Stimulated activated CD4-positive, alpha-beta T cell treated with anti-CD3 and anti-CD28 coated beads, Interleukin-1b, Interleukin-23, amount 100 ng/mL, for 1 hour (primary cell): ENCODE measurements at places on chromosomes 12 and 14.

DNA sequence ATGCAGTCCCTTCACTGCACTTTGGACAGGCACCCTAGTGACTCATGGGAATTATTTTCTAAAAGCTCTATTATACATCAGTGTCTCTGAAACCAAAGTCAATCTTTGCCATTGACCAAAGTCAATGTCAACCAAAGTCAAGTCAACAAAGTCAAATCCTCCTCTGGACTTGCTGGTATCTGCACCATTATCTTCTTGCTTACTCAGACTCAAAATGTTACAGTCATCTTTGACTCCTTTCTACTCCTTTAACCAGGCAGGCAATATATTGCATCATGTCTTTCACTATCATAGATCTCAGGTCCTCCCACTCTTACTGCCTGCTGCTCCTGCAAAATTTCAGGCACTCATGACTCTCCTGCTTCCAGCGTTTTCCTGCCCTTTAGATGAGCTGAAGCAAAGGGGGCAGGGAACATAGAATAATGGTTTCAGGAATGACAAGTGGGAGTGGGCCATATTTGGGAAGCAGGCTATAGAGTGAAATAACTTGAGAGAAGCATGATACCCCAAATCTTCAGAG is 39.2 kb downstream of the IGF1 start:
- no peak for DNase-seq

- DNase-seq: no peak
These were observed 567.2 kb downstream of the SNAPC1 start for GRCh38 chr14:62329427-62329826.

DNA sequence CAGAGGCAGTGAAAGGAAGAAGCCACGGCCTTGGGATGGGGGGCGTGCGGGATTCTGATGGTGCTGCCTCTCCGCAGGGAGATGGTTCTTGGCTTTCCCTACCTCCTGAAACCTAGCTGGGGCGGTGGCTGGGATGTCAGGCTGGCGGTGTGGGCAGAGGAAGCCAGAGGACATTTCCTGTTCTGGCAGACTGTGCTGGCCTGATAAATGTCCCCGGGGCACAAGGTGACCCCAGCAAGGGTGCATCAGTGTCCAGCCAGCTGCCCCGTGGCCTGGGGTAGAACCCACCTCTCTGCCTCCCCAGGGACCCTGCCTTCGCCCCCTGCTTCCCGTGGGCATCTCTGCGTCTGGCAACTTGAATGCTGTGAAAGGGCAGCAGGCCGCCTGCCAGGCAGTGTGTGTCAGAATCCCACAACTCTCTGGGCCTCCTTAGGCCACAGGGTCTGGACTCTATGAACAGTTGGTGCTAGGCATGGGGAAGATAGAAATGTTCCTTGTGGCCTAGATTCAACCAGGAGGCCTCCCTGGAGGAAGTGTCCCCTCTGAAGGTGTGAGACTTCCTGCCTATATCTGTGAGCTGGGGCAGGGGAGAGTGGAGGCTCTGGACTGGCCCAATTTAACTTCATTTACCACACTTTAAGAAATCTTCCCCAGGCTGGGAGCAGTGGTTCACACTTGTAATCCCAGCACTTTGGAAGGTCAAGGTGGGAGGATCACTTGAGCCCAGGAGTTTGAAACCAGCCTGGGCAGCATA is 4.9 kb downstream of the SH2B3 start:
- DNase-seq: no peak

- no peak for DNase-seq
These were observed 10.7 kb downstream of the CCND2 start for GRCh38 chr12:4284306-4284705.

- DNase-seq: no peak
These were observed 79.5 kb downstream of the ARMH4 start for GRCh38 chr14:58072288-58073071.

GRCh38 chr12:19978193-19978592 is 390.1 kb upstream of the PDE3A start:
- no peak for DNase-seq

DNA sequence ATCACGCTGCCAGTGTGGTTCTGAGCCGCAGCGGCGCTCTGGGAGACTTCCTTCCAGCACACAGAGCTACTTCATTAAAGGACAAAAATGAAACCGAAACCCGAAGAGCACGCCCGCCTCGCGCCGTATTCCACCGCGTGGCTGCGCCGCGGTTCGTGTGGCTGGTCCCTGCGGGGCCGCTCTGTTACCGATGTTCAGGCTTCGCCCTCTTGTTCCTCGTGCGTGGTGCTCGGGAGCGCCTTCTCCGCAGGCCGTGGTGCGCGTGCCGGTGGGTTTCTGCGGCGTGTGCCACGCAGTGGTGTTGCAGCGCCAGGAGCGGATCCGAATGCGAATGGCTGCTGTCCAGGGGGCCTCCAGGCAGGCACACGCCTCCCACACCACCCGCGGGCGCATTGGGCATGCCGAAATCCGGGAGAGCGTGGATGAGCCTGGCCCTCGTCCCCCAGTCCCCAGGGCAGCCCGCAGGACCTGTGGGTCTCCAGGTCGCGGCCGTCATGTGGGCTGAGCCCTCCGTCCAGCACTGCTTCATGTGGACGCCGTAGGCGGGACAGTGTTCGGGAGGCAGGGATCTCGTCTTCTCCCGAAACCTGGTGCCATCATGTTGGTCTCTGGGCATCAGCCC is 91.2 kb downstream of the ADGRD1 start:
- no peak for DNase-seq

- no peak for DNase-seq
These were observed 3.1 kb upstream of the MDM2 start for GRCh38 chr12:68804657-68805591.

GRCh38 chr14:44369401-44370123 is 137.5 kb downstream of the FSCB start:
- no peak for DNase-seq

DNA sequence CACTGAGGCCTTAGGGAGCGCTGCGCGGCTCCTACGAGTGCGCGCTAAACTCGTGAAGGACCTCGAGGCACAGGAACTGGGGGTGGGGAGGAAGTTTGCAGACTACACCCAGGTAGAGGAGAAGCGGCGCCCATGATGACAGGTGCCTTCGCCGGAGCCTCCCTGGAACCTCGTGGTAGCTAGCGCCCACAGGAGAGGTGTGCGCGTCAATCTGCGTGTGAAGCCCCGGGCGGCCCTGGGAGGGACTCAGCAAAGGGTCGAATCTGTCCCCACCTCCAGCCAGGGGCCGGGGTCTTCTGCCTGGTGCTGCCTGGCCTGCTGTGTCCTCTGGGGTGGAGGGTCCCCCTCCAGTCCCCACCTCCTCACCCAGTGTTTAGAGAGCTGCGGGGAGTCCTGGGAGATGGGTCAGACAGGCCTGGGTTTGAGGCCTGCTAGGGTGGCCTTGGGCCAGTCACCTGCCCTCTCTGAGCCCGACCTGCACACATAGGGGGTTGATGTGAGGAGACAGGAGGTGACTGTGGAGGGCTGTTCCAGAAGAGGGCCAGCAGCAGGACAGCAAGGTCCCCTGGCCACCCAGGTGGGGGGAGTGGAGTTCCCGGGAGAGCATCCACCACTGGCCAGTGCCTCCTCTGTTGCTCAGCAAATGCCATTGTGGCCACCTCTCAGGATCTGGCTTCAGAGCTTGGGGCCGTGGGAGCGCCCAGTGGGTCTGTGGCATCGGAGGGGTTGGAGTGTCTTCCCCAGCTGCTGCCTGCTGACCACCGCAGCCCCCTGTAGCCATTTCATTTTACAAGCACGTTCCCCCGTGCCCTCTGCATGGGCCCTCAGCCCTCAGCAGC is 20.2 kb upstream of the KIF26A start:
- no peak for DNase-seq

GRCh38 chr12:64729909-64730587 is 29.2 kb downstream of the GNS start:
- no peak for DNase-seq

DNA sequence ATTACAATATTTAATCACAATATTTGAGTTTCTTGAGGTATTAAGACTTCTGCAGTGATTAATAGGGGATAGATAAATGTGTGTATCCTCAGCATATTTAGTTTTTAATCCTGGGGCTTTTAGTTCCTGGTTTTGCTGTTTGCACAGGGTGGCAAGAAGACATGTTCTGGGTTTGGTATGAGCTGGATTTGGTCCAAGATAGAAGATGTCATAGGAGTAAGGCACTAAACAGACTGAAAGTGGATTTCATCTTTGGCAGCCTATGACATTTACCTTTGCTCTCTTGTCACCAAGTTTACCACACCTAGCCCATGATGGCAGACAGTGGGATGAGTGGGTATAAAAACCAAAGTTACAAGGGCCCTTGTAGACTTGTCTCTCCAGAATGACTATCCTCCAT is 168.2 kb downstream of the LRRK2 start:
- no peak for DNase-seq

DNA sequence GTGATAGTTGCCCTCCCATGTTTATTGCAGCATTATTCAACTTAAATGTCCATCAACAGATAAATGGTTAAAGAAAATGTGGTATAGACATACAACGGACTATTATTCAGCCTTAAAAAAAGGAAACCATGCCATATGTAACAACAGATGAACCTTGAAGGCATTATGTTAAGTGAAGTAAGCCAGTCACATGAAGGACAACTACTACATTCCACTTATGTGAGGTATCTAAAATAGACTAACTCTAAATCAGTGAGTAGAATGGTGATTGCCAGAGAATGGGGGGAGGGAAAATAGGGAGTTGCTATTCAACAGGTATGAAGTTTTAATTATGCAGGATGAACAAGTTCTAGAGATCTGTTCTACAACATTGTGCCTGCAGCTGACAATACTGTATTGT is 10.1 kb downstream of the PCNX4 start:
- no peak for DNase-seq

DNA sequence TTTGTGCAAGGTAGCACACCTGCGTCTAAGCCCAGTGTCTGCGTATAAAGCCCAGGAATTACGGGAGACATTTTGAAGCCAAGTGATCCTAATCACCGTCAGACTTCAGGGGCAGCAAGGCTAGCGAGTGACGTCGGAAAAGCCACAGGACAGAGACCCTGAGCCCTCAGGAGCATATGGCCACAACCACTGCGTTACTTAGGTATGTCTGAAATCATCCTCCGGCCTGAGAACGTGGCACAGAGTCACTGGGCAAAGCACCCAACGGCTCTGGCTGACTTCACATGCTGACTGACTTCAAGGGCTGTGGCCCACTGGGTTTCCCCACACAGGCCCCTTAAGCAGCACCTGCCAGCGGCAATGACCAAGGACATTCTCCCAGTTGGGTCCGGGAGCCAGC is 71.5 kb downstream of the RIMBP2 start:
- DNase-seq: no peak

DNA sequence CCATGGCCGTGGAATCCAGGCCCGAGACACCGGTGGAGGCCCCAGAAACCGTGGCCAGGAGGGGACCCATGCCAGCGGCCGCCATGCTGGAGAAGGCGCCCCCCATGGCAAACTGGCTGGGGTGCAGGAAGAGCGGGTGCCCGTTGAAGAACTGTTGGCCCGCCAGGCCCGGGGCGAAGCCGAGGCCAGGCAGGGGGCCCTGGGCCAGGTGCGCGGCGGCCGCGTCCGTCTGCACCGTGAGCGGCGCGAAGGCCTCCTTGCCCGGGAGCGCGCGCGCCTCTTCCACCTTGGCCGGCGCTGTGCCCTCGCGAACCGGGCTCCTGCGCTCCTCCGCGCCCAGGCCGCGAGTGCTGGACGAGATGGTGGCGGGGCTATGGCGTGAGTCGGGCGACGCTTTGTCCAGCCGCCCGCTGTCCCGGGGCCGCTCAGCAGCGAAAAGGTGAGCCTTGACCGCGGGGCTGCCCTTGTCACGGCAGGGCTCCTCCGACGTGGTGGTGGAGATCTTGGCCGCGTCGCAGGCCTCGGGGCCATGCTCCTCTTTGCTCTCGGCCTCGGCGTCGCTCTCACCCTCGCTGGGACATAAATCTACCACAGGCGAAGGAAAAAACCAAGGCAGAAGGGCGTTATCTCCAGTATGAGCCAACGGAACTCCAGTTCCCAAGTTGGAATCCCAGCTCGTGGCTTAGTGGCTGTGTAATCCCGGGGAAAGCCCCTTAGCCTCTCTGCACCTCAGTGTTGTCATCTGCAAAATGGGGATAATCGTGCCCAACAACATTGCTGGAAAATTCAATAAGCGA is 9.5 kb downstream of the TBX3 start:
- DNase-seq: no peak

GRCh38 chr14:73241481-73242165 is 4.3 kb downstream of the PAPLN start:
- DNase-seq: no peak

- DNase-seq: no peak
These were observed 31.9 kb upstream of the DUSP6 start for GRCh38 chr12:89384050-89384758.

DNA sequence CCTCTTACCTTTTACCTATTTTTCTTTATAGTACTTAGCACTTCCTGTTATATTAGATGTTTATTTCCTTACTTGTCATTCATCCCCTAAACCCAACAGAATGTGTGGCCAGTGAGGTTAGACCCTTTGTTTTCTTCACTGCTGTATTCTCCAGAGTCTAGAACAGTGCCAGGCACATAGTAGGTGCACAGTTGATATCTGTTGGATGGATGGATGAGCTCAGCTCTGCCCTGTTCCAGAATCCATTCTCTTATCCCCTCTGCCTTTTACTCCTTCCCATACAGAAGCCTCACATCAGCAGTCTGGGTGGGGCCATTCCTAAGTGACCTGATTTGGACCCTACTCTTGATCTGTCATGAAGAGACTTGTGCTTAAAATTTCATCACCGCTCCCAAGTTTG is 94.5 kb upstream of the DACT1 start:
- DNase-seq: no peak

- DNase-seq: no peak
These were observed 11.2 kb downstream of the CPNE6 start for GRCh38 chr14:24082411-24083080.

DNA sequence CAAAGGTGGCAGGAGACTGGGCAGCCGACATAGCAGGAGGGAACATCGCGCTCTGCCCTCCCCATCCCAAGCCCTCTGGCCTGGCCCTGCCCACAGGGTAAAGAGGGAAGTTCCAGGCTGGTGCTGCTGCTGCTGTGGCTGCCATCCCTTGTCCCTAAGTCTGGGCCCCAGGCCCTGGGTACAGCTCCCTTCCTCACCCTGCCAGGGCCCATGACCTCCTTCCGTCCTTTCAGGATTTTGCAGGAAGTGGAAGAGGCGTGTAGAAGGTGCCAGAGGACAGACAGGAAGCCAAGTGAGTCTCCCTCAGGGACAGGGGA is 14.7 kb upstream of the NCOR2 start:
- DNase-seq: no peak

GRCh38 chr14:98647754-98648153 is 624.2 kb downstream of the BCL11B start:
- no peak for DNase-seq

DNA sequence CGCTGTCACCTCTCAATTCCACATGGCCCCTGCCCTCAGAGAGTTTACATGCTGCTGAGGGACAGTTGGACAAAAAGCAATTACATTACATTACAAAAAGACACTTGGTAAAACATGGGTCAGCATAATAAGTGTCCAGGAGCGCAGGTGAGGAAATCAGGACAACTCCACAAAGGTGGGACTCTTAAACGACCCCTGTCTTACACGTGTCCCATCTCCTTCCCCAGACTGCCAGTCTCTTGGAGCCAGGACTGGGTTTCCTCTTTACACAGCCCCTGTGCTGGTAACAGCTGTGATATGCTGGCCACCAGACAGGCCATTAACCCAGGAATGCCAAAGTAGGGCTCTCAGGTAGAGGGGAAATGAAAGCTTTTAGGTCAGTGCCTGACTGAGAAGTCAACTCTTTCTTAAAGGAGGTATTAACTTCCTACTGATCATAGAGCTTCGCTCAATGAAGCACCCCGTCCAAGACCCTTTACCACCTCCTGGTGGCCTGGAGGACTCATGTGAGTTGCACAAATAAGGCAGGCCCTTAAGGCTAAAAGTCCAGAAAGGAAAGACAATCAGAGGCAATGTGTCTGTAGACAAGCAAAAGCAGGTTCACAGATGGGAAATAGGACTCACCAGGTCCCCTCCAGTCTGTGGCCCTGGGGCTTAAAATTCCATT is 55.5 kb downstream of the ANO2 start:
- DNase-seq: no peak
